Stimulated activated CD4-positive, alpha-beta T cell treated with anti-CD3 and anti-CD28 coated beads, Interleukin-4, amount 100 ng/mL, for 24 hours (primary cell): ENCODE measurements at places on chromosomes 1 and 21.
A peak's percentile ranks its signal among the peaks of the same experiment; 100 is the strongest.

DNA sequence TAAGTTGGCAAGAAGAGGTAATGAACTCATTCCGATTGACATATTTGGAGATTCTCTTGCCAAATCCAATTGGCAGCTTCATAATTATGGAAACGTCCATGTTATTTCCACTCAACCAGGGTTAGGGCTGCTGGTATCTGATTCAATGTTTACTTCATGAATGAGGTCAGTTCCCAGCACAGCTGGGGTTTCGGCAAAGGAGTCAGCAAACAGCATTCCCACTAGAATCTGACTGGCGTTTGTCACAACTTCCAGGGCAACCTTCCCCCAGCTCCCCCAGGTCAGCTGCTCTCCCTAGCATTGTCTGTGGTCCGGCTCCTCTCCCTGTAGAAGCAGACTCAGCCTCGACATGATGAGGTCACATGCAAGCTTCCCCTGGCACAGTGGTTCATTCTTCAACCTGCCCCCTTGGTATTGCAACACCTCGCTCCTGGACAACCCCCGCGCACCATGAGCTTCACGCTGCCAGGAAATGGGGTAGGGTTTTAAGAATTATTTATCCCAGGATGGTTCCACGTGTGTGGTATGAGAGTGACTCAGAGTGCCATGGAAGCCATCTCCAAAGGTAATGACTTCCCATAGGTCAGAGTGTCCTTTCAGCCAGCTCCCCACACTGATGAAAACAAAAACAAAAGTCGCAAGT lies 100.7 kb upstream of the SLC25A33 start:
- DNase-seq = no peak

- DNase-seq = no peak
Observed at GRCh38 chr1:112721966-112722524, 6.9 kb upstream of the PPM1J start.

DNA sequence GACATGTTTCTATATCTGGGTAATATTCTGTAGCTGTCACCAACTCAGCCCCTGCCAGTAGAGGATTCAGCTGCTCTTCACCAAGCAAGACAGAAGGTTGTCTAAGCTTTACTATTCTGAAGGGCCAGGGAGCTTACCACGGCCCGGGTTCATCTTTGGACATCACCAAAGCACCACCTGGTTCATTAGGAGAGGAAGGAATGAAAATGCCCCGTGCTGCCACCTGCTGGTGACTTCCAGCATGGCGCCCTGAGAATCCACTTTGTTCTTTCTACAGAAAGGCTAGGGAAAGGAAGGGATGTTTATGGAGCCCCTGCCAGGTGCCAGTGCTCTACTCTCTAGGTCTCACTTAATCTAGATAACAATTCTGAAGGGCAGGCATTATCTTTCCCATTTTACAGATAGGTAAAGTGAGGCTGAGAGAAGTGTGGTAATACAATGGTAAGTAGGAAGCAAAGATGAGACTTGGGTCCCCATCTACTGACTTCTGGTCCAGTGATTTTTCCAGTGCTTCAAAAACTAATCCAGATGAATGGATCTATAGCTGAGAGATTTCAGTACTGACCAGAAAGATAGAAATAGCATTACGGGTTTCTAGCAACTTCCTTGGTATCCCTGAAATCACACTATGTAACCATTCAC lies 79.5 kb downstream of the BEND5 start:
- DNase-seq = peak; percentile 35

DNA sequence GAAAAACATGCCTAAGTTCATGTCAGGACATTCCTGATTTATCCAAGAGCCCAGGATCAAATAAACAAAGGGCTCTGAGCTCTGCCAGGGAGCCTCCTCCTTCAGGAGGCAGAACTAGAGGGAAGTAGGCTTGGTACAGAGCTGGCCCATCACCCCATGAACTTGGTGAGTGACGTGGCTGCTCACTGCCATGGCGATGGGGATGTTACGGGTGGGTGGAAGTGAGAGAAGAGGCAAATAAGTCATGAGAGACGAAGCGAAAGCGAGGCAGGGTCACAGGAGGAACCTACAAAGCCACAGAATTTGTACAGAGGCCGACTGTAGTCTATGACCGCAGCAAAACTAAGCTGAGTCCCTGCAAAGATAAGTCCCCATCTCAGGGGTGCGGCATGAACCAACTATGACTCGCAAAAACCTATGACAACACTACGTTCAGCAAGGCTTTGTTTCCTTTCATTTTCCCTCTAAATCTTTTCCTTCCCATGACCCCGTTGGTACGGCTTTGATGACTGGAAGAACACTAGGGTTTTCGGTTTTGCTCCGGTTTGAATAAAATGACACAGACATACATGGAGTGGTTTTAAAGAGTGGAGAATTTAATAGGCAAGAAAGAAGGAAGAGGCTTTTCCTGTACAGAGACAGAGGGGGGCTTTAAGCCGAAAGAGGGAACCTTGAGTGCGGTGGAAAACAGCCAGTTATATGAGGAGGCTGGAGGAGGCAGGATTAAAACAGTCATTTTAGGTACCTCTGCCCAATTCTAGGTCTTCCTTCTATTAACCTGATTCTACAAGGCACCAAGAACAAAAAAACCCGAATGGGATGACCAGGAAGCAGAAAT lies 74.1 kb downstream of the CD46 start:
- DNase-seq = peak; percentile 91

GRCh38 chr1:171110621-171111326 lies 20.1 kb downstream of the FMO3 start:
- no peak for DNase-seq

GRCh38 chr1:220895412-220895946 lies 16.2 kb downstream of the HLX start:
- no peak for DNase-seq

DNA sequence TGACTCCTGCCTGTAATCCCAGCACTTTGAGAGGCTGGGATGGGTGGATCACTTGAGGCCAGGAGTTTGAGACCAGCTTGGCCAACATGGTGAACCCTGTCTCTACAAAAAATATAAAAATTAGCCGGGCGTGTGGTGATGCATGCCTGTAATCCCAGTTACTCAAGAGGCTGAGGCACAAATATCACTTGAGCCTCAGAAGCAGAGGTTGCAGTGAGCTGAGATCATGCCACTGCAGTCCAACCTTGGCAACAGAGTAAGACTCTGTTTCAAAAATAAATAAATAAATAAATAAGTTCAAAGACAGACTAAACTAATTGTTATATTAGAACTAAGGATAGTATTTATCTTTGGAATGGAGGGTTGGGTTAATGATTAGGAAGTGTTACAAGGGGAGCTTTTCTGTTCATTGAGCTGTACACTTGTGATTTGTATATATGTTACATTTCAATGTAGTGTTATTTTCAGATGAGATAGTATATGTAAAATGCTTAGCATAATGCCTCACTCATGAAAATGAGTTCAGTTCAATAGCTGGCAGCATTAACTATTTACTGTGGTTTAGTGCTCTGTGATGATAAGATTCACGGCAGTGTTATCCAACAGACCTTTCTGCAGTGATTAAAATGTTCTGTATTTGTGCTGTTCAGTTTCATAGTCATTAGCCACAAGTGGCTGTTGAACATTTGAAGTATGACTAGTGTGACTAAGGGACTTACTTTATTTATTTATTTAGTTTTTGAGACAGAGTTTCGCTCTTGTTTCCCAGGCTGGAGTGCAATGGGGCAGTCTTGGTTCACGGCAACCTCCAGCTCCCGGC lies 47.7 kb downstream of the OSBPL9 start:
- DNase-seq = no peak

DNA sequence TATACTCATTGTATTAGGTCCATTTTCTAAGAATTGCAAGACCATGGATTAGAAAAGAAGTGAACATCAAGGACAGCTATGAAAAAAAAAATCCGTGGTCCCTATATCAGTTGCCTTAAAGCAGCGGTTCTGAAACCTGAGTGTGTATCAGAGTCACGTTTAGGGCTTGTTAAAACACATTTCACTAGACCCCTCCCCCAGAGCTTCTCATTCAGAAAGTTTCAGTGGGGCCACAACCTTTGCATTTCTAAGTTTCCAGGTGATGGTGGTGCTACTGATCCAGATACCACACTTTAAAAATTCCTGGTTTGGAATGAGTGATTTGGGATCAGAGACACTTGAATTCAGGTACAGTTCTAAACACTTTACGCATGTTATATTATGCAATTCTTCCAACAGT lies 96.1 kb upstream of the PRMT6 start:
- no peak for DNase-seq

GRCh38 chr1:100234432-100234831 lies 15.2 kb downstream of the DBT start:
- no peak for DNase-seq

DNA sequence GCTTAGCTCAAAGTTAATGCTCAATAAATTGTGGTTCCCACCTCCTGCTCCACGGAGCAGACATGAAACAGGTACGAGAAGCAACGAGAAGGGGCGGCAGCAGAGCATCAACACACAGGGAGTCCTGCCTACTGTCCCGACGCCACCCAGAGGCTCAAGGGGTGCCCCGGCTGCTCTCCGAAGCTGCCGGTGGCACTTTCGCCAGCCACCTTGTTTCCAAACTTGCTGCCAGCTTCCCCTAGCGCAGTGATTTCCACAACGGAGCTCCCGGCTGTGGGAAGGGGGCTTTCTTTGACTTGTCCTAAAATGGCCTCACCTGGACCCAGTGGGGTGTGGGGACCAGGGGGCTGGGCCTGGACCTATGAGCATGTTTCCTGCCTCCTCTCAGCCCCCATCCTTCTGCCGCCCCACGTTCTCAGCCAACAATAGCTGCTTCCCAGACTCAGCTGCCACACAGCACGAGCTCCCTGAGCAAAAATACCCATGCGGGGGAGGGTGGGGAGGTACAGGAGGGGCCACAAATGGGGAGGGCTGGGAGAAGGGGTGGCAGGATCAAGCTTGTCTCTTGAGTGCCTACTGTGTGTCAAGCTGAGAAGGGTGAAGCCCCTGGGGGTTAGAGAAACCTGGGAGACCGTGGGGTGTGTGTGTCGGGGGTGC lies 35.6 kb upstream of the ECE1 start:
- no peak for DNase-seq

- DNase-seq = no peak
Observed at GRCh38 chr1:22508329-22508728, 55.0 kb upstream of the EPHA8 start.

- no peak for DNase-seq
Observed at GRCh38 chr1:52707927-52708655, 9.9 kb upstream of the COA7 start.

DNA sequence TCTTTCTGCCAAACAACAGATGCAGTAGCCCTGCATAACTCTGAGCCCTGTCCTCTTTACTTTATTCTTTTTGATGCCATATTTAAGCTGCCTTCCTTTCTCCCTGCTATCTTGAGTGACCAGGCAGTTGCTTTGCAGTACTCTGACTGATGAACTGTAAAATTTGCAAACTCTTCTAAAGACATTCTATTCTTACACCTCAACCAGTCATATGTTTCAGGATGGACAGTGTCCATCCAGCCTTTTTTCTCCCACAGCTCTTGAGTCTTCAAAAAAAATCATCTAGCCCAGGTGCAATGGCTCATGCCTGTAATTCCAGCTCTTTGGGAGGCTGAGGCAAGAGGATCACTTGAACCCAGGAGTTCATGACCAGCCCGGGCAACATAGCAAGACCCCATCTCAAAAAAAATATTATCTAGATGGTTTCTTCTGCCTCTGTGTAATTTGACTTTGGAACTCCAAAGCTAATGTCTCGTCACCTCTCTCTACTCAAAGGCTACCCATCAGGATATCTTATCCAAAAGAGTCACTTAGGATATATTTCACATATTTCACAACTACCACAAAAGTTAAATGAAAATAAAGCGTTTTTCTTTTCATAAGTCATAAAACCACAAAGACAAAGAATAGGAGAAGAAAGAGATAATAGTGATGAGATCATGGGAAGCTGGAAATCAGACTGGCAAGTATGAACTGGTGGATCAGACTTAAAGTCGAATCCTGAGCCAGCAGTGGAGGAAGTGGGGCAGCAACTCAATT lies 54.6 kb upstream of the IPO9 start:
- no peak for DNase-seq

GRCh38 chr1:68047659-68048026 lies 2.8 kb downstream of the DIRAS3 start:
- no peak for DNase-seq

DNA sequence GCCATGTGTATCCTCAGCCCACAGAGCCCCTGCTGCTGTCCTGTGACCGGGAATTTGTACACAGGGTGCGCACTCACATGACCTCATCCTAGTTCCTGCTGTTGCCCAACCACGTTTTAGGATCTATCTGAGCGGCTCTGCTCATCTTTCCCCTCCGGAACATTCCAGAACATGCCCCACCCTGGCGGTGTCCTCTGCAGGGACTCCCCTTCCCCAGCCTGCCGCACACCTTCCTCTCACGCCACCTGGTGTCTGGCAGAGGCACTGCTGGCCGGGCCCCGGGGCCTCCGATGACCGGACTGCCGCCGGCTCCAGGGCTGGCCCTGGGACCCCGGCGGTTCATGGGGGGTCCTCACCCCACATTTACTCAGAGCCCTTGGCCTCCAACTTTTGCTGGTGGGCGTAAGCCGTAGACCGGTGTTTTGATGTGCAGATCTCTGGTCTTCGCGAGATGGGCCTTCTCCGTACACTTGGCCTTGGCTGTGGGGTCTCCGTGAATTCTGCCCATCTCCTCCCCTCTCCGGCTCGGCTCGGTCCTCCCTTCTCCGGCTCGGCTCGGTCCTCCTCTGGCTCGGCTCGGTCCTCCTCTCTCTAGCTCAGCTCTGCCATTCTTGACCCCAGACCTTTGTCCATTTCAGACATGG lies 29.5 kb downstream of the ARHGEF16 start:
- peak; percentile 41 for DNase-seq

DNA sequence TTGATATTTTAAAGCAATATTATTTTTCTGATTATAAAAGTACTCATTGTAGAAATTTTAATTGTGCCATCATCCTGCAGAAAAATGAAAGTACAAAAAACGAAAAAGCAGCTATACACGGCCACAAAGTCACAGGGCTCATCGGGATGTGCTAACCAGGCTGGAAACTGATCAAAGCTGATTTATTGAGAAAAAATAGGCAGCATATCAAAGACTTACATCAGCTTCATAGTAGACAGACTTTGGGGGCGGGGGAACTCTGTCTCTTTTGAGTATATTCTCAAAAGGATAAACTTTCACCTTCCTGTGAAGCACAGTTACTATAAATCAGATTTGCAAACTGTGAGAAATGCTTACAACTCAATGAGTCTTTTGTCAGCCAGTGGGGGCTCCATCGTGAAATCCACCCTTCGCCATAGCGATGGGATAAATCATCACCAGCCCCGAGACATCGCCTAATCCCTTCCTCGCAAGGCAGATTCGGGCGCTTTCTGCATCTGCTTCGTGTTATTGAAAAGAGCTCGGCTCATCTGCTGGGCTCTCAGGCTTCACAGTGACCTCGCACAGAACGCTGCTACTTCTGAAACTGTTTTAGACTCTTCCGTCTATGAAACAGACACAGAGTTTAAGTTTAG lies 69.2 kb upstream of the ERG start:
- DNase-seq = no peak

DNA sequence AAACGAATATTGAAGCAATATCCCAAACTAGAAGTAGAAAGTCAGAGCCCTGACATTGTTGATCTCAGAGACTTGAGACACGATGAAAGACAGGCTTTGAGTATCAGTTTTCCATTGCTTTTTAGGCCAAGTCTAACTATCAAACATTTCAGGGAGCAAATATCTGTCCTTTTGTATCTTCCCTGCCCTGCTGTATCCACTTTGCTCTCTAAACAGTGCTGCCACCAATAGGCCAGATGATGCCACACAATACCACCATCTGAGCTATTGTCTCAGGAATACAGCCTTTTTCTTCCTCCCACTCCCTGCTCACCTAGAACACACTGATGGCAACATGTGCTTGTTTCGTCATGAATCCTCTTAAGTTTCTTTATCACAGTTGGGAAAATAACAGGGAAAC lies 62.6 kb upstream of the SPAG17 start:
- no peak for DNase-seq

GRCh38 chr1:234881893-234882771 lies 246.5 kb downstream of the TOMM20 start:
- peak; percentile 57 for DNase-seq
